ENCODE measurements at places on chromosomes 2 and 18. TPM values are rescaled to one million over a fixed set of nuclear protein-coding genes. Genes with fewer than 3 reads are reported as not detected.

Gene PLGLB1
- total RNA-seq, result 0.28 TPM

Gene TFCP2L1
- total RNA-seq, result not detected

Gene PRSS56
- total RNA-seq, result not detected

Gene RAB6D
- total RNA-seq, result not detected

Gene SLC9A4
- not detected for total RNA-seq

Gene MAP4K3
- total RNA-seq, result 48.3 TPM

Gene TPGS2
- 151 TPM for total RNA-seq

All from IMR-90 (cell line).